ENCODE measurements at places on chromosomes 1 and 21. TPM values are rescaled to one million over a fixed set of nuclear protein-coding genes. Genes with fewer than 3 reads are reported as not detected.

GRCh38 chr1:114609026-114609425 lies 27.6 kb upstream of the BCAS2 start:
- no peak overlapping the region for H3K4me3 ChIP-seq
- H3K36me3 ChIP-seq: no peaks in the 10 kb centered on the region
- no peaks in the 10 kb centered on the region for H3K4me1 ChIP-seq
- peaks cover 19% of the 10 kb centered on the region for H3K27me3 ChIP-seq
- DNase-seq: no peak
- H3K27ac ChIP-seq: no peak overlapping the region

- peaks cover 18% of the 10 kb centered on the region for H3K4me1 ChIP-seq
- no peaks in the 10 kb centered on the region for H3K27me3 ChIP-seq
- H3K36me3 ChIP-seq: peaks cover 2% of the 10 kb centered on the region
- no peak overlapping the region for H3K4me3 ChIP-seq
- no peak overlapping the region for H3K27ac ChIP-seq
Observed at GRCh38 chr1:224458996-224459395, 24.4 kb upstream of the WDR26 start.

DNA sequence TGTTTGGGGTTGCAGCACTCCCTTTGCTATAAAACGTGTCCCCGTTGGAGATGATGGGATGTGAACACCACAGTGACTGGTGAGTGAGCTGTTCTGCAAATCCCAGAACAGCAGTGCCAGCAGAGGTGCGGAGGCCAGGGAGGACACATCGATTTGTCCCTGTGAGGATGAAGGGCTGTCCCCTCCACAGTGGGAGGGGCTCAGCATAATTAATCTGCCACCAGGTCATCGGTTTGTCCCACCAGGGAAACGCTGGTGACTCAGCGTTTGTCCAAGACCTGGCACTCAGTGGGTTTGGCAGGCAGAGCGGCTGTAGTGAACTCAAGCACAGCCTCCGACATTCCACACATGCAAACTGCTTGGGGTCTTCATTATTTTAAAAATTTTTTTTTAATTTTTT lies 22.8 kb upstream of the PDE9A start:
- no peak overlapping the region for H3K27ac ChIP-seq
- peaks cover 10% of the 10 kb centered on the region for H3K27me3 ChIP-seq
- no peaks in the 10 kb centered on the region for H3K36me3 ChIP-seq
- no peak overlapping the region for H3K4me3 ChIP-seq
- H3K4me1 ChIP-seq: no peaks in the 10 kb centered on the region
- DNase-seq: no peak

- H3K27me3 ChIP-seq: no peaks in the 10 kb centered on the region
- H3K4me3 ChIP-seq: no peak overlapping the region
- peak overlapping the region; percentile 88 for H3K27ac ChIP-seq
- no peaks in the 10 kb centered on the region for H3K36me3 ChIP-seq
Observed at GRCh38 chr1:12039164-12039525, 19.8 kb downstream of the MIIP start.

GRCh38 chr1:153616917-153617311 lies 789 bp upstream of the S100A14 start:
- H3K27me3 ChIP-seq: no peaks in the 10 kb centered on the region
- no peak overlapping the region for H3K4me3 ChIP-seq
- no peaks in the 10 kb centered on the region for H3K4me1 ChIP-seq
- H3K36me3 ChIP-seq: no peaks in the 10 kb centered on the region

GRCh38 chr1:234554218-234554697 lies 55.7 kb downstream of the IRF2BP2 start:
- H3K27ac ChIP-seq: no peak overlapping the region
- no peaks in the 10 kb centered on the region for H3K36me3 ChIP-seq
- H3K4me3 ChIP-seq: no peak overlapping the region
- DNase-seq: no peak

- H3K27me3 ChIP-seq: no peaks in the 10 kb centered on the region
- H3K4me3 ChIP-seq: no peak overlapping the region
- H3K4me1 ChIP-seq: peaks cover 15% of the 10 kb centered on the region
- no peak overlapping the region for H3K27ac ChIP-seq
- no peak for DNase-seq
- H3K36me3 ChIP-seq: no peaks in the 10 kb centered on the region
Observed at GRCh38 chr1:9957726-9958125, 14.5 kb downstream of the NMNAT1 start.

DNA sequence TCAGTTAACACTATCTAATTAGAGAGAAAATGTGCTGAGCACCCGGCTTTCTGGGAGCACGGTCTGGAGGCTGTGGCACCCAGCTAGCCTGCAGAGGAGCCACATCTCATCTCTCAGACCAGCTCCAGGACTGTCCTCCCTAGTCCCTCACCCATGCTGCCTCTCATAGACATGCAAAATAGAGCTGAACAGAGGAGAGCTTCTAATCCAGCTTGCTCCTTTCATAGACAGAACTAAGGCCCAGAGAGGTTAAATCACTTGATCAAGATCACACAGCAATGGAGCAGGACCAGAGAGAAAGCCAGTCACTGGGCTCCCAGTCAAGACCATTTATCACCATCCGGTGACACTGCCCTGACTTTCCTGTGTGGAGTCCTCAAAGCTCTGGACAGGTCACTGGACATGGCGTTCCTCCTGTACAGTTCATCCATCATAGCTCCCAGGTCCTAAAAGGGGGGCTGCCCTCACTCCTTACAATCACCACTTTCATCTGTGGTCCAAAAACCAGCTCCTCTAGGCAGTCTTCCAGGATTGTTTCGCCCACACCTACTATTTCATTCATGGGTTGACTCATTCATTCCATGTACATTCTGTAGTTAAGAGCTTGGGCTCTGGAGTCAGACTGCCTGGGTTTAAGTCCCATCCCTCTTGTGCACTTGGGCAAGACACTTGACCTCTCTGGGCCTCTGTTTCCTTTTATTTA lies 8.8 kb upstream of the CAMK2N1 start:
- H3K27me3 ChIP-seq: no peaks in the 10 kb centered on the region
- DNase-seq: no peak
- H3K4me3 ChIP-seq: no peak overlapping the region

DNA sequence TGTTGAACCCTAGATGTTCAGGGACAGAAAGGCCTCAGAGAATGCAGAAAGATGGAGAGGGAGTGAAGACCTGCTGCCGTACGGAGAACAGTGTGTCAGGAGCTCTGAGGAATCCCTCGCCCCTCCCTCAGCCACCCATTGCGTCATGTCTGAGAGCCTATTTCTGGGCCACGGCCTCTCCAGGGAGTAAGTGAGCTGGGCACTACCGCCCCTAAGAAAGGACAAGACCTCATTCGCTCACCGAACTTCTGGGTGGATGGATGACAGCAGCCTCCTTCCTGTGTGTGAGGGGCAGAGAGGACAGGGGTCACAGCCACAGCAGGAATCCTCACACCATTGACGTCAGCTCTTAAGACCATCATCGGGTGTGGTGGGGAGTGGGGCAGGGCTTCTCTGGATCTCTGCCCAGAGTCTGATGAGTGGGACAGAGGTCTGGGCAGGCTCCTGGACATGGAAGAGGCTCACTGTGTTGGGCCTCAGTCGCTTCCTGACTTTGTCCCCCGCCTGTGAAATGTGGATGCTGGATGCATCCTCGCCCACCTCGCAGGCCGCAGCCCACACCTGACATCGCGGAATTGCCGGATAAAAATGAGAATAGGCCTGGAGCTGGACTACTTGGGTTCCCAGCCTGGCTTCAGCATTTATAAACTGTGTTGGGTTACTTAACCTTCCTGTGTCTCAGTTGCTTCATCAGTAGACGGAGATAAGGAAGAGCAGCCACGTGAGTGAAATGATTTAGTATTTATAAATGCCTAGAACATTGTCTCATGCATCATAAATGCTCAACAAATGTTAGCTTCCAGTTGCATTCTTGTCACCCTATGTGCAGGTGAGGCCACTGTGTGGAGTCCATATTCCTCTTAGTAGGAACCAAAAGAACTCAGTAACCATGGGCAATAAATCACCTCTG lies 238.6 kb downstream of the TRABD2B start:
- H3K4me1 ChIP-seq: no peaks in the 10 kb centered on the region
- peaks cover 9% of the 10 kb centered on the region for H3K27me3 ChIP-seq
- DNase-seq: no peak
- H3K4me3 ChIP-seq: no peak overlapping the region

DNA sequence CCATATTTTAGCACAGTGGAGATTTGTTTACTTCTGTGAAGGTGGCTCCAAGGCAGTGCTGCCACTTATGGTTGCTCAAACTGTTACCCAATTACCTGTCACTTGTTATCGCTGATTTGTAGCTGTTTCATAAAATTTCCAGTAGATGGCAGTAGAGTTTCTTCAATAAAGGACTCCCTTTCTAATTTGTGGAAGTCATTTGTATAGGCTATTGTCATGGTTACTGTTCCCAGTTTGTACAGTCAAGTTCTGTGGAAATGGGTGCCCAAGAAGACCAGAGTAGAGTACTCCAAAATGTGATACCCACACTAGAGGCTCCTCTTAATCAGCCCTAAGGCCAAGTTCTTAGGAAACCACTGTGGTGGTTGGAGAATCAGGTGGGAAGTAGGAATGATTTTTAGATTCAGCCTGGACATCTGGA lies 186.1 kb downstream of the CLEC20A start:
- no peaks in the 10 kb centered on the region for H3K4me1 ChIP-seq
- H3K27me3 ChIP-seq: peaks cover 3% of the 10 kb centered on the region
- H3K27ac ChIP-seq: no peak overlapping the region
- no peak overlapping the region for H3K4me3 ChIP-seq

- H3K27me3 ChIP-seq: no peaks in the 10 kb centered on the region
- DNase-seq: no peak
- H3K27ac ChIP-seq: peak overlapping the region; percentile 8
- H3K36me3 ChIP-seq: peaks cover 48% of the 10 kb centered on the region
- H3K4me3 ChIP-seq: no peak overlapping the region
Observed at GRCh38 chr1:90959352-90960206, 62.3 kb downstream of the ZNF644 start.

GRCh38 chr1:8721679-8722324 lies 95.6 kb downstream of the RERE start:
- H3K4me1 ChIP-seq: peaks cover 53% of the 10 kb centered on the region
- peaks cover 3% of the 10 kb centered on the region for H3K36me3 ChIP-seq
- H3K27me3 ChIP-seq: no peaks in the 10 kb centered on the region

- H3K27me3 ChIP-seq: no peaks in the 10 kb centered on the region
- peaks cover 65% of the 10 kb centered on the region for H3K36me3 ChIP-seq
- H3K4me1 ChIP-seq: no peaks in the 10 kb centered on the region
Observed at GRCh38 chr1:58524353-58524945, 22.1 kb downstream of the OMA1 start.

DNA sequence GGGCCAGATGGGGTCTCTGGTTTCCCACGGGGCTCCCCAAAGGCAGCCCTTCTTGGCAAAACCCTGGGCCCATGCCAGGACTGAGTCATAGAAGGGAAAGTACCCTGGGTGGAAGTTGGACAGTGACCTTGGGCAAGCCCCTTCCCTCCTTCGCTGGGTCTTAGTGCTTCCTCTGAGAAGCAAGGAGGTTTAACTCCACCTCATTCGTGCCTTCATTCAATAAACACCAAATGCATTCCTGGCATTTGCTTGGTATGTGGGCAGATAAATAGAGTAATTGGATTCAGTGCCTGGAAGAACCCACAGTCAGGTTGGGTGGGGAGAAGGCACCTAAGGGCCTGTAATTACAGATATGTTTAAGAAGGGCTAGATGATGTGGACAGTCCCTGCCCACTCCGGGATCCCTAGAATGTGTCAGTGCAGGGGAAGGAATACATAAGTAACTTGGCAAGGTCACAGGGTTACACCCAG lies 36.3 kb upstream of the CITED4 start:
- peaks cover 6% of the 10 kb centered on the region for H3K27me3 ChIP-seq
- no peak for DNase-seq
- no peak overlapping the region for H3K4me3 ChIP-seq
- H3K36me3 ChIP-seq: no peaks in the 10 kb centered on the region

DNA sequence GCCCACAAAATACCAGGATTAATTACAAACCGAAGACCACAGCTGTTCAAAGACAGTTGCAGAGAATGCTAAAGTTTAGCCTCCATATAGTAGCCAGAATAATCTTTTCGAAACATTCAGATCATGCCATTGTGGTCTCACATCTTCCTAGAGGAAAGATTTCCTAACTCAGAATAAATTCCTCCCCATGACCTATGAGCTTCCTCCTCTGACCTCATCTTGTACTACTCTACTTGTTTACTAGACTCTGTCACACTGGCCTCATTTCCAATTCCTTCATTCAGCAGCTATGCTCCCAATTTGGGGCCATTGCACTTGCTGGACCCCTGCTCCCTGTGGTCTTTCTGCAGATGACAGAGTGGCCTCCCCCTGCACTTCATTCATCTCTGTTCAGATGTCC lies 71.8 kb upstream of the LRRC53 start:
- no peaks in the 10 kb centered on the region for H3K36me3 ChIP-seq
- no peaks in the 10 kb centered on the region for H3K27me3 ChIP-seq
- no peak overlapping the region for H3K4me3 ChIP-seq
- no peak for DNase-seq
- H3K27ac ChIP-seq: no peak overlapping the region

DNA sequence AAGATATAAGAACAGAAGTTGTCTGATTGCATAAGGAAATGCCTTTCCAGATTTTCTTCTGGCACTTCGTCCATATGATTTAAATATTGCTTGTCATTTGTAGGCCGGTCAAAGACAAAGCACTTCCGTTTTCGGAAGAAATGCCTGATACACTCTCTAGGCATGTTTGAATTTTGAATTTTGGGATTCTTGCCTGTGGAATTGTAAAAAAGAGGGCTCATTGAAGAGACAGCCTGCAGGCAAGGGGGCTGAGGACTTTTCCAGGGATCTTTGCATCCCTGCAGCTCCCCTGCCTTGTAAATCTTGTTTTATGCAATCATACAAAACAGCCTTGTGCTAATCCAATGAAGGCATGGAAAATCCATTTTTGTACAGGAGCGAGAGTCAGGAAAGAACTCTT lies 7.4 kb downstream of the GBP4 start:
- no peak overlapping the region for H3K4me3 ChIP-seq
- no peak for DNase-seq
- H3K27me3 ChIP-seq: no peaks in the 10 kb centered on the region
- H3K36me3 ChIP-seq: peaks cover 83% of the 10 kb centered on the region

GRCh38 chr1:233390842-233391737 lies 63.6 kb downstream of the MAP3K21 start:
- H3K36me3 ChIP-seq: no peaks in the 10 kb centered on the region
- no peaks in the 10 kb centered on the region for H3K4me1 ChIP-seq
- H3K27ac ChIP-seq: no peak overlapping the region
- no peak overlapping the region for H3K4me3 ChIP-seq
- H3K27me3 ChIP-seq: peaks cover 15% of the 10 kb centered on the region

The KCNE2 gene
- total RNA-seq: not detected

The DFFA gene
- 34.3 TPM for total RNA-seq

The MAP10 gene
- total RNA-seq: 3.0 TPM

The PLPPR4 gene
- total RNA-seq: not detected

The TMEM222 gene
- total RNA-seq: 43.0 TPM

The IFNLR1 gene
- total RNA-seq: 38.6 TPM

The MROH7 gene
- total RNA-seq: not detected

The CD1B gene
- not detected for total RNA-seq

The ZC3H12A gene
- 145 TPM for total RNA-seq
